ENCODE measurements at places on chromosomes 6 and 20.
A peak's percentile ranks its signal among the peaks of the same experiment; 100 is the strongest.

GRCh38 chr20:63021356-63022321 is 14.9 kb upstream of the BHLHE23 start:
- no peak for DNase-seq

DNA sequence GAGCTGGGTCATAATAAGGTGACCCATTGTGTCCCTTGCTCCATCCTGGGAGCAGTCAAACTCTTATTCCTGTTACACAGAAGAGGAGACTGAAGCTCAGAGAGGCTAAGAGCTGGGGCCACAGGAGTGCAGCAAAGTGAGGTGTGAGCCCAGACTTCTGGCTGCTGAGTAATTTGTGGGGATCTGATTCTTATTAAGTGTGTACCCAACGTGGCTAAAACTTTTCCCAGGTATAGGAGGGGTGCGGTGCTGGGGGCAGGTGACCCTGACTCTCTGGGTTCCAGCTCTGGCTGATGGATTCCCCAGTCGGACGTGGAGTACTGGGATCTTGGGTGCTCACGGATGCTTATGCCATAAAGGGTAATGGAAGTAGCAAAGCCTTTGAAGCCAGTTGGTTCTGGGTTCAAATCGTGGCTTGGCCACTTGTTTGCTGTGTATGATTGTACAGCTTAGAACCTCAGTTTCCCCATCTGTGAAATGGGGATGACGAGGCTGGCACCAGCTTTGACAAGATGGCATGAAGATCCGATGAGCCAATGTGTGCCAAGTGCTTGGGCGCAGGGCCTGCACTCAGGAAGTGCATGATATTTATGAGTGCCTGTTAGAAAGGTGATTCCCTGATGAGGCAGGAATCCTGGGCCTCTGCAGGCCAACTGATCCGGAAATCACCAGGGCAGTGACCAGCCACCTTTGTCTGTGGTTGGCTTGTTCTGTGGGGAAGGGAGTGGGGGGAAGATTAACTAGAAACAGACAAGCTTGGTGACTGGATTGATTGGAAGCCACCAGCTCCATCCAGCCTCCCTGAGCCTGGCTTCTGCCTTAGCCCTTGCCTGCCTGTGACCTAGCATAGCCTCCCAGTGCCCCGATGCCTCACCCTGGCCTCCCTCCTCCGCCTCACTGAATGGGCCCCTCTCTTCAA is 6.0 kb downstream of the SRC start:
- DNase-seq, result no peak

- no peak for DNase-seq
These were observed 60.9 kb downstream of the GINS1 start for GRCh38 chr20:25468126-25469075.

- no peak for DNase-seq
These were observed 446.1 kb upstream of the SULF2 start for GRCh38 chr20:48231253-48231930.

DNA sequence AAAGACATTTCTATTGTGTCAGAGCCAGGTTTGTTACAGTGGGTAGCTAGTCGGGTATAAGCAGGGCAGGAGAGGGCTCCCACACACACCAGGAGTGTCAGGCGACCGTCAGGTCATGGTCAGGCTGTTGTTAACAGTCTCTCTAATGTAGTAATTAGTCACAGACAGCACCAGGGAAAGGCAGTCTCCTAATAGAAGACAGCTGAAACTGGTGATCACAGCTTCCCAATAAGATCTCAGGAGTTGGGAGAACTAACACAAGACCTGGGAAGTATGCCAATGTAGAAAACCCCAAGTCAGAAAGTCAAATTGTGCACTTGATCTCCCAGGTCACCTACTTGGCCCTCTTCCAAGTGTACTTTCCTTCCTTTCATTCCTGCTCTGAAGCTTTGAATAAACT is 53.0 kb upstream of the GPR6 start:
- DNase-seq, result no peak

DNA sequence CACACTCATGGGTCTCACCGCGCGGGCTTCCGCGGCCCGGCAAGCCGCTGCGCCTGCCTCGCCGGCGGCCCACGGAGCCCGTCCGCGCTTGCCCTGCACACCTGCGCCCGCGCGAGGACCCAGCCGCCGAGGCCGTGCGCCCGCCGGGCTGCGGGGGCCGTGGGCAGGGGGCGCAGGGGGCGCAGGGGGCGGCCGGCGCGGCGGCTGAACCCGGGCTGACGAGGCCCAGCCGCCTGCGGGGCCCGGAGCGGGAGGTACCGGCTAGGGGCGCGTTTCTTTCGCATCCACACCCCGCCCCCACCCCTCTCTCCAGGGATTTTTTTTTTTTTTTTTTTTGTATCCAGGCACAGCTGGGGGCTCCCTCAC is 43.8 kb upstream of the OSTM1 start:
- DNase-seq, result no peak

- DNase-seq, result no peak
These were observed 47.2 kb upstream of the REV3L start for GRCh38 chr6:111530218-111530617.

GRCh38 chr6:134394905-134395304 is 77.0 kb upstream of the SGK1 start:
- no peak for DNase-seq

DNA sequence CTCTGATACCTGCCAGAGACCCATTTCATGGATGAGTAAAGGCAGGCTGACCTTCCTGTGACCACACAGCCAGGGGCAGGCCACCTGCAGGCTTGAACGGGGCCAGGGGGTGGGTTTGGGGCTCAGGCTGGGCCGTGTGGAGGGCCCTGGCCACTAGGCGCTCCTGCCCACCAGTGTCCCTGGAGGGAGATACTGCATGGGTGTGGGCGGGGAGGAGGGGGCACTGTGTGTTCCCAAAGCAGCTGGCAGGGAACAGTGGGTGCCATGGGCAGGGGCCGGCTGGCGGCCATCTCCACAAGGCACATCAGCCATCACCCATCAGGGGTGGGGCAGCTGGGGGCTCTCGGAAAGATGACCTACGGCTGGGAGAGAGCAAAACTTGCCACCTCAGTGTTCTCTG is 15.4 kb downstream of the SRC start:
- no peak for DNase-seq

GRCh38 chr6:69894578-69895347 is 28.4 kb downstream of the COL19A1 start:
- DNase-seq, result peak; percentile 91

GRCh38 chr6:116450769-116451740 is 10.1 kb upstream of the CALHM6 start:
- DNase-seq, result no peak

DNA sequence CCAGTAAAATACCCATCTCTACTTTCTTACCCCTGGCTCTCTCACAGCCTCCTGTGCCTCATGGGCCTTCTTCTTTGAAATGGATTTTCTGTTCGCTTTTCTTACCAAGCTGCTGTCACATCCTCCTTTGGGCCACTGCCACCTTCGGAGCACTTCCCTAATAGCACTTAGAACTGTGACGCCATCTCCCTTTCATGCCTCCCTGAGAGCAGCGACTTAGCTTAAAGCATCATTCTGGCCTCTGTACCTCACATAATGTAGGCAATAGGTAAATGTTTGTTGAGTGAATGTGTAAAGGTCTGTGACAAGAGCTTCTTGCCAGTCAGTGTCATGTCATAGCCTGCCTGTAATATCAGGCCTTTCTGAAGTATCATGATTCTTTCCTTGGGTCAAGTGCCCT is 78.8 kb downstream of the ADGRG6 start:
- no peak for DNase-seq

DNA sequence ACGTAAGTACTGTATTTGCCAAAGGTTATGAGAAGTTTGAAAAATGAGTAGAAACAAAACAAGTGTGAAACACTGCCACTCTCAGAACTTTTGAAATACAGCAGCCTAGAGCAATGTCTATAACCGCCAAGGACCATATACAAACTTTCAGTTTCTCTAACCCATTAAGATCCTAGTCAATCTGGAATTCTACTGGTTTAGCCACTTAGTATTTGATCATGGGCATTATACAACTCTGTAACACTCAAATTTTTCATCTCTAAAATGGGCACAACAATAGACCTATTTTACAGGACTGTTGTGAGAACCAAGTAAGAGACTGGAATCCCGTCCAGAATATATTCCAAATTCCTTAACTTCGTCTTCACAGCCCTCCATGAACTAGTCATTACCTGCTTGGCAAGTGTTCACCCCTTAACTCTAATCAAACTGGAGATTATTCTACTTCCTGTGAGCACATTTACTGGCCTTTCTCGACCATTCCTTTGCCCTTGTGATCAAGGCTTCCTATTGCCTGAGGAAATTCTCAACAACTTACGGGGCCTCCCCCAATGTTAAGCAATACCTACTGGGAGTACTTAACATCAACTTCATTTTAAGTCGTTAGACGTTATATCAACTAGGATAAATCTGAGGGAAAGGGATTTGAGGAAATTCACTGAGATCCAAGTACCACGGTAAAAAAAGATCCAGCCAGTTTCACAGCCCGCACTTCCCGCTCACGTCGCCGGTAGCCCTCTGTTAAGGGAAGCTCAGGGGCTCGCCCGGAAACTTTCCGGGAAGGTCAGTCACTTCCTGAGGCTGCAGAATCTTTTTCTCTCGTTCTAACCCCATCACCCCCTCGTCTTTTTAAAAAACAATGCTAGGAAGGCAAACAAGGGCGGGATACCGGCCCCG is 1.1 kb downstream of the EIF2S2 start:
- DNase-seq, result no peak

DNA sequence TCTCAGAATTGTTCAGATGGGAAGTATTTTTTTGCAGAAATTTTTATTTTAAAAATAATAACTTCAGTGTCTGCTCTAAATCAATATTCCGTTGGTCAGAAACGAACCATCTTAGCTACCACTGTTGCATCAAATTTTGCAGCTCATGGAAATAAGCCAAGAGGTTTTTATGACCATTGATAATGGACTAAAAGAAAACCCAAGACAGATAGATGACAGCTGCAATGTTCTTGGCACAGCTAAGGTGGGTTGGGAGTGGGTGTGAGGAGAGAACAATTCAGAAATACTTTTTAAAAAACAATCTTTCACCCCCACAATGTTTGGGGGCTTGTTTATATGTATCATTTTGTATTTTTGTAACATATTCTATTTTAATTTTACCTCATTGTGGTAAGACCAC is 121.1 kb downstream of the PDE7B start:
- no peak for DNase-seq

GRCh38 chr20:1942486-1943274 is 47.5 kb downstream of the SIRPA start:
- no peak for DNase-seq

- DNase-seq, result no peak
These were observed 334.8 kb downstream of the NRN1 start for GRCh38 chr6:5671601-5672559.

- no peak for DNase-seq
These were observed 7.6 kb downstream of the PRND start for GRCh38 chr20:4729265-4729664.

DNA sequence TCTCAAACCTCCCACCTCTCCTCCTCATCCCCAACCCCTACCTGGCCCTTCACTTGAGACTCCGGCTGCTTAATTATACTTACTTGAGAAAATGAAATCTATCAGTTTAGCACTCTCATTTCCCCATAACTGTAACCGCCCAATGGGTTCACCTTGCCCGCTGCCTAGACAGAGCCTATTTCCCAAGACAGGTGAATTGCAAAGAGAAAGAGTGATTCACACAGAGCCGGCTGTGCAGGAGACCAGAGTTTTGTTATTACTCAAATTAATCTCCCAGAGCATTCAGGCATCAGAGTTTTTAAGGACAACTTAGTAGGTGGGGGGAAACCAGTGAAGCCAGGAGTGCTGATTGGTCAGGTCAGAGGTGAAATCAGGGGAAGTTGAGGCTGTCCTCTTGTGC is 301.4 kb upstream of the CDYL start:
- no peak for DNase-seq

DNA sequence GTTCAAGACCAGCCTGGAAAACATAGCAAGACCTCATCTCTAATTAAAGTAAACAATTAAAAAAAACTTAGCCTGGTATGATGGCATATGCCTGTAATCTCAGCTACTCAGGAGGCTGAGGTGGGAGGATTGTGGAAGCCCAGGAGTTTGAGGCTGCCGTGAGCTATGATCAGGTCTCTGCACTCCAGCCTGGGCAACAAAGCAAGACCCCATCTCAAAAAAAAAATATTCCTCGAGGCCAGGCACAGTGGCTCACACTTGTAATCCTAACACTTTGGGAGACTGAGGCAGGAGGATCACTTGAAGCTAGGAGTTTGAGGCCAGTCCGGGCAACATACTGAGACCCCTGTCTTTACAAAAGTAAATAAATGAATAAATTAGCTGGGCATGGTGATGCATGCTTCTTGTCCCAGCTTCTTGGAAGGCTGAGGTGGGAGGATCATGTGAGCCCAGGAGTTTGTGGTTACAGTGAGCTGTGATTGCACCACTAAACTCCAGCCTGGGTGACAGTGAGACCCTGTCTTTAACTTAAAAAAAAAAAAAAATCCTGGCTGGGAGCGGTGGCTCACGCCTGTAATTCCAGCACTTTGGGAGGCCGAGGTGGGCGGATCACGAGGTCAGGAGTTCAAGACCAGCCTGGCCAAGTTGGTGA is 9.3 kb upstream of the C2 start:
- DNase-seq, result no peak

GRCh38 chr6:24881376-24881775 is 54.4 kb downstream of the RIPOR2 start:
- no peak for DNase-seq

DNA sequence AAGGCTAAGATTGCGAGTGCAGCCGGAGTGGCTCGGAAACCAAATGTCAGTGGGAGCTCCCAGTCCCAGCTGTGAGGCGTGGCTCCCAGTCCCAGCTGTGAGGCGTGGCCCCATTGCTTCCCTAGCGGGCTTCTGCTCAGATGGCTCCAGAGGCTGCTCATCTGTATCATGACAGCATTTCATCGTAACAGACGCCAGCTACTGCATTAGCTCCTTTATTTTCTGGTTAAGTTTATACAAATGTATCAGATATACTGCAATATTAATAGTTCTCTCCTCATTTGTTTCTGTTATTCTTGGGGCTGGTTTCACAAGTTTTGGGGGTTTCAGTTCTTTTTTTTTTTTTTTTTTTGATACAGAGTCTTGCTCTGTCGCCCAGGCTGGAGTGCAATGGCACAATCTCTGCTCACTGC is 34.7 kb upstream of the TBXT start:
- no peak for DNase-seq

GRCh38 chr6:108941859-108942258 is 93.6 kb downstream of the ARMC2 start:
- DNase-seq, result no peak

- DNase-seq, result no peak
These were observed at the start of gene KHDRBS2 for GRCh38 chr6:62285612-62286469. Gene KHDRBS2 (minus strand): TSS chr6:62286225.

GRCh38 chr20:48463916-48464315 is 363.9 kb downstream of the PREX1 start:
- DNase-seq, result no peak

GRCh38 chr6:104955491-104955890 is 1.4 kb upstream of the LIN28B start:
- no peak for DNase-seq

DNA sequence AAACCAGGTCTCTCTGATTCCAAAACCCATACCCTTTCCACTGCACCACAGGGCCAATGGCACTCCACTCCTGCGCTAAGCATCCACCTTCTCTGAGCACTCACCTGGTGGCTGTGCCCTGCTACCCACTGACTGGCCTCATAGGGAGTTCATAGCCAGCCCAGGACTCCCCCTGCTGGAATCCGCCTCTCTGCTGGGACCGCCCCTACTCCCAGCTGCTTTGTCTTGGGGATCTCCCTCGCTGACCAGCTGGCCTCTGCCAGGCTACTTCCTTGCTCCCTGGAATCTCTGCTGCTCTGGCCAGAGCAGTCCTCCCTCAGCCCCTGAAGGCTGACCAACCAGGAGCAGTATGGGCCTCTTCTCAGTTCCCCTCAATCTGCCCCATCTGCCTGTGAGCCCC is 129.7 kb downstream of the FAXC start:
- DNase-seq, result no peak

All from SK-N-MC (cell line).